Daoy (cell line): ENCODE measurements at places on chromosomes 12 and 14. TPM values are rescaled to one million over a fixed set of nuclear protein-coding genes. Genes with fewer than 3 reads are reported as not detected.

DNA sequence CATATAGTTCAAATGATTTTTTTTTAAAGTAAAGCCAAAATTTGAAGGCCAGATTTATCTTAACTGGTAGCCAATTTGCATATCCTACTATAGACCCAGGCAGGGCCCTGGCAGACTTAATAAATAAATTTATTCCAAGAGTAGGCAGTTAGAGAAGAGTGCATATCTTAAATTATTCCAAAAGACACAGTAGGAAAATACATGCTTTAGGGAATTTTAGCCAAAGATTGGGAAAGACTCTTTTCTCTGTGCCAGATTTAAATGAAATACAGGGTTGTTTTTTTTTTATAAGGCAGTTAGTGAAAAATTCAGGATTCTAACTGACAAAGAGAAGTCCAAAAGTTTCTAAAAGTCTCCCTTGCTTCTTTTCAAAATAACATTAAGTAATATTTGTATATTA lies 65.5 kb downstream of the ST8SIA1 start:
- DNase-seq, result no peak

The LALBA gene
- not detected in 2 replicates for total RNA-seq

The GPR132 gene
- total RNA-seq, result 3.3 and 5.1 TPM in 2 replicates

The LMNTD1 gene
- 0.57 TPM in 1 of 2 replicates, not detected in the other for total RNA-seq

- no peak for DNase-seq
These were observed 5.2 kb downstream of the GPX2 start for GRCh38 chr14:64937171-64937820.

GRCh38 chr12:55733021-55733555 lies 4.3 kb upstream of the CD63 start:
- no peak for DNase-seq
